ENCODE measurements at places on chromosomes 2 and 18.

DNA sequence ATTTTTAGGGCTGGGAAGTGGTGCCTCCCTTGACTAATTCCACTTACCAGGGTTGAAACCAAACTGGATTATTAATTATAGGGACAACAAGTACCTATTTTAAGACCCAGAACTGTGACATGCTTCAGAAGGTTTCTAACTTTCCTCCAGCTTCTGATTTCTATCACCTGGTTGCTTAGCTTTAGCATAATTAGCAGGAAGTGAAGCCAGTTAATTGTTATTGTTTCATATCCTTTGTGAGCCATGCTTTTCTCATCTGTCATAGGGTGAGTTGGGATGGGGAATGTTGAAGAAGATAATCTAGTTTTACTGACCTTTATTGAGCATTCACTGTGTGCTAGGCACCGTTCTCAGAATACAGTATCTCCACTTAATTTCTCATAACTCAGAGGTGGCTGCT, 3.2 kb downstream of the YPEL5 start:
- DNase-seq: peak; percentile 43

- peak; percentile 7 for DNase-seq
Observed at GRCh38 chr2:34652636-34653035, 1053.5 kb upstream of the FAM98A start.

GRCh38 chr18:76365561-76365960, 129.5 kb downstream of the ZNF516 start:
- no peak for DNase-seq

DNA sequence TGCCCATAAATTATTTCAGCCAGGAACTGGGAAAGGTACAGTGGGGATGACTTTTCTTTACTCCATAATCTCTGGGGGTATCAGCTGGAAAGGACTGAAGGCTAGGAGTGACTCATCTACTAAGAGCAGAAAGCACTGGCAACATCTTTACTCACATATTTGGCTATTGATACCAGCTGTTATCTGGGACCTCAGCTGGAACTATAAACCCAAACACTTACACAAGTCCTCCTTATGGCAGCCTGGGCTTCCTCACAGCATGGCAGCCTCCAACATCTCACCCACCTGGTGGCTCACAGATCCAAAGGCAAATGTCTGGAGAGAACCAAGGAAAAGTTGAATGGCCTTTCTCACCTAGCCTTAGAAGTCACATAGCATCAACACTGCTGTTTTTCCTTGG, 379.0 kb upstream of the RND3 start:
- DNase-seq: no peak

DNA sequence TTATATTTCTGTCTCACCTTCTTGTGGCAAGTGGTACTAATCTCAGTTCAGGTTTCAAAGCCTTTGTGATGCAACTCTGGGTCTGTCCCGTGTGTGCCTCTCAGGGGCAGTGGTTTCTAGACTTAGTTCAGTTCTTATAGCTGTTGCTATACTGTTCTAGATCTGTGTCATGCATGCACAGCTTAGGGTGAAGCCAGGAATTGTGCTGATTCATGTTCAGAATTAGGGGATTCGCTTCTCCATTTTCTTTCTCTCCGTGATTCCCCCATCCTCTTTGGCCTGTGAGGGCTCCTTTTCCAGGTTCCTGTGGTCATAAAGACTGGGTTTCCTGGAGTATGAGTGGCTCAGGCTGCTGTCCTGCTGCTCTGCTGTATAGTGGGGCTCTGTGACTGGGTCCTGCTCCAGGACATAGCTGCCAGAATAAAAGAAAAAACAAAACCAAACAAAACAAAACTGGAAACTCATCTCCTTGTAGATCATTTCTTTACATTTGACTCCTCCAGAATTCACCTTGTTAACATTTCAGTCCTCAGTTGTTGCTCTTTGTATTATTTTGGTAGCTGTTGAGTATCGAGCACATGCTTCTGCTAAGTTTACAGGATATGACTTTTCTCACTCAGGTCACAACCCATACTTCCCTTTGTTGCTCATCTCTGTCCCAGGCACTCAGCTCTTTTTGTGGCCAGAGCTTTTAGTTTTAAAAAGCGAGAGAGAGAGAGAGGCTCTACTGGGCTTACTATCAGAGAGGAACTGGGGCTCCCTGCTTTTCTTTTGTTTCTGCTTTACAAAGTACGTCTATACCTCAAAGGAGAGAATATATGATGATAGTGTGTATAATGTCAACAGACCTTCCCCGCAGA, 34.2 kb downstream of the CERS6 start:
- DNase-seq: peak; percentile 10

DNA sequence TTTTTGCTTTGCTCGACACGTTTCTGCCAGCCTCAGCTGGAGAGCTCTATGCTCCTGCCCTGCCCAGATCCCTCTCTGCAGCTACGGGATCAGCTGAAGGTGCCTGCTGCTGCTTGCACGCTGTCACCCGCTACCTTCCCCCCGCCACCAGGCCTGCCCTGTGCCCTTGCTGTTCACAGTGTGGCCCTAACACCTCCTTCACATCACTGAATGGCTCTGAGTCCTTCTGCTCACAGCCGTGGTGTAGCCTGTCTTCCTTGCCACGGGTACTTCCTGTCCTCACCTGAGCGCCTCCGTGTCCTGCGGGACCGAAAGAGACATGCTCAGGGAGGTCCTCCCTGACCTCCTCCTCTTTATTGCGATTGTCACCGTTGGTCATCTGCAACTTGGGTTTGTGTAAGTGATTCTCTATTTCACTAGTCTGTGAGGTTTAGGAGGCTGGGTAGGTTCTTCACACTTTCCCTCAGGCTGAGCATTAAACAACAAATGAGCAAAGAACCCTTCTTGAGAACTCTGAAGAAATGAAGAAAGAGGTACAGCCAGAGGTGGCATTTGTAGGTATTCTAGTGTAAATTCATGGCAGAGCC, 127.5 kb downstream of the NCK2 start:
- DNase-seq: no peak

GRCh38 chr2:129611471-129611870, 368.0 kb upstream of the RAB6C start:
- no peak for DNase-seq

DNA sequence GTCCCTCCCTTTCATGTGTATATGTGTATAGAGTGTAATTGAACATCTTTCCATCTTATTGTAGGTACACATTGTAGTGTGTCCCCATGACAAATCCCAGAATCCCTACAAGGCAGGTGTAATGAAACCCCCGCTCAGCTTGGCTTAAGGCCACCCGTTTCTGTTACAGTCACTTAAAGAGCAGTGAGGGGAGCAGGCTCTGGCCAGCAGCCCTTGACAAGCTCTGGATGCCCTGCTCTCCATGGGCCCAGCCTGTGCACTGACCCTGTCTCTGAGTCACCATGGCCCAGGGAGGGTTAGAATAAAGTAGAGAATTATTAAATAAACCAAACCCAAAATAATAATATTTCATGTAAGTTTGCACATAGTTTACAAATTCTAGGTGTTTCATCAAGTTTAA, 17.2 kb upstream of the MAL start:
- no peak for DNase-seq

GRCh38 chr2:28378679-28379584, 13.7 kb upstream of the FOSL2 start:
- DNase-seq: no peak

- DNase-seq: no peak
Observed at GRCh38 chr2:37020212-37020886, 54.0 kb upstream of the STRN start.

GRCh38 chr2:142750858-142751257, 126.6 kb upstream of the KYNU start:
- DNase-seq: no peak

DNA sequence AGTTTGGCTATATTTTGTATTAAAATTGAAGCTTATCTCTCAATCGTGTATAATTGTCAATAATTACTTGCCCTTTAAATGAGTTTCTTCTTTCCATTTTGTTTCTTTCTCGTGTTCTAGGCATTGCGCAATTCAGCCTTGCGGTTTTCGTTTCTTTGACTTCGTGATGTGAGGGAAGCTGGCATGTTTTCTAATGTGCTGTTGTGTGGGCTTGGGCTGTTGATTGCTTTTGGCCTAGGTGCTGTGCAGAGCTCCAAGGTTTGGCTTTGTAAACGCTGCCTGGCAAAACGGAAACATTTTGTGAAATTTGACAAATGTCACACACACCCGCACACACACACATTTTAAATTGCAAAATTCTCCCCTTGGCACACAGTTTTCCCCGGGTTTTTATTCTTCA, 242.6 kb upstream of the TCF4 start:
- DNase-seq: no peak

- peak; percentile 80 for DNase-seq
Observed at GRCh38 chr2:197191177-197191939, 119.2 kb downstream of the ANKRD44 start.

GRCh38 chr2:160920061-160920460, 240.2 kb upstream of the TANK start:
- DNase-seq: no peak

DNA sequence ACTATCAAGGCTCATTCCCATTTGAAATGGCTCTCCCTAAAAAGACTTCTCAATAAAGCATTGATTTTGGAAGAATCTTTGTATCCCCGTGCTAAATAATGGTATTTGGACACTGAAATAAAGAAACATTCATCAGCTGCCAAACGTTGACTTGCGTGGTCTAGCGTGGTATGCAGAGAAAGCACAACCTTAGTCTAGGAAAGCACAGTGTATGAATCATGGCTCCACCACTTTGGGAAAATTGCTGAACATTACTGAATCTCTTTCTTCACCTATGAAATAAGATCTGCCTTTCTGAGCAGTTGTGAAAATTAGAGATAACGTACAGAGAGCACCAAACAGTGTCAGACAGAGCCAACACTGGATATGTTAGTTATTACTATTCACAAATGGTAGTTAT, 353.9 kb downstream of the SS18 start:
- no peak for DNase-seq

- no peak for DNase-seq
Observed at GRCh38 chr18:60267391-60268058, 105.0 kb downstream of the MC4R start.

- peak; percentile 47 for DNase-seq
Observed at GRCh38 chr2:134218414-134218813, 35.5 kb upstream of the MGAT5 start.

DNA sequence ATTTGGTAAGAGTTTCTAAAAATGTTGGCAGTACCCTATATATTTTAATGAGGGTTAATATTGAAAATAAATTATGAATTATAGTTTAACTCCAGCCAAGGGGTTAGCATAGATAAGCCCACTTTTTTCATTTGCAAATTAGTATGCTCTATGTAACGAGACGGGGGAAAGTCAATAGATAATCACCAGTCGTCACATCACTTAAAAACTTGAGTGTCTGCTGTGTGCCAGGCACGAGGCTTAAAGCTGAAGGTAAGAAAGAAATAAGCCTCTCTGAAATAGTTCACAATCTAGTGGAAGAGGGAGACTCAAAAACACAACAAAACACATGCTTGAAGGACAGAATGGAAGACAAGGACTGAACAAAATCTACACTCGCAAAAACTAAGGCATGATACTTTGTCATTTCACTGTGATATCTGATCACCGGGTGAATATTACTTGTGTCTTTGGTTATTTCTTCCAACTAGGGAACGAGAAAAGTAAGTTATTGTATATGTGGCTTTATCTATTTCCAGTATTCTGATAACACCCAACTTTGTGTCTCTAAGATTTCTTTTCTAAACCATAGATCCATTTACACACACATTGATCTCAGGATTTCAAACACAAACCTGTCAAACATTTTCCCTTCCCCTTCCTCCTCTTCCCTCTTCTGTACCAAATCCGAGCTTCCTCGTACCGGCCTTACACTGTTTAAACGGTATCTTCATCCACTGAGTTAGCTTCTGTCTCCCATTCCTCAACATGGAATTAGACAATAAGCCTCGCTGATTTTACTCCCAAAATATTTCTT, 199.1 kb downstream of the PIEZO2 start:
- peak; percentile 54 for DNase-seq

DNA sequence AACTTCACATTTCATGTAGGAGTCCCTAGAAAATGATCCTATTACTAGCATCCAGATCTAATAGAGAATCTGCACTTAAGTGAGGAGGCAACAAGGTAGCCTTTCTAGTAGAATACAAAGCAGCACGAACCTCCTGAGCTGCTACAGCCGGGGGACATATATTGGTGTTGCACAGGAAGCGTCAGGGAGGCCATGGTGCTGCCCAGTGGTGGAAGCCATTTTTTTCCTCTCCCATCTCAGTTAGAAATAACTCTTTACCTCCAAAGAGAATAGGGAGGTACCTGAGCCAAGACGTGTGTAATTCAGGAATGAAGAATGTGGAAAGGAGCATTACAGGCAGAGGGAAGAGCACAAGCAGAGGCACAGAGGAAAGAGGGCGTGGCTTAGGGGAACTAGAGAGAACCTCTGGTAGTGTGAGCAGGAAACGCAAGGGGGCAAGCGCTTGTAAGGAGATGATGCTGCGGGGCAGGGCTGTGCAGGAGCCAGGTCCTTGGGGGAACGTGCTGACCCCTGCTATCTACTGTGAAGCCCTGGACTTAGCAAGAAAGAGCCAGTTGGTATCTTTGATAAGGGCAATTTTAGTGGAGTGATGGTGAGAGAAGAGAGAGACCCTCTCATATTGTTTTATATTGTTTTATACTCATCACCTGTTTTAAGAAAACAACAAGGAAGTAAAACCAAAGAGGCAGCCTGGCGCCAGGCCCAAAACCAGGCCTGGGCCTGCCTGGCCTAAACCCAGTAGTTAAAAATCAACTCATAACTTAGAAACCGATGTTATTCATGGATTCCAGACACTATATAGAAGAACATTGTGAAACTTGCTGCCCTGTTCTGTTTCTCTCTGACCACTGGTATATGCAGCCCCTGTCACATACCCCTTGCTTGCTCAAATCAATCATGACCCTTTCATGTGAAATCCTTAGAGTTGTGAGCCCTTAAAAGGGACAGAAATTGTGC, 50.0 kb upstream of the TTC39C start:
- DNase-seq: peak; percentile 18

GRCh38 chr2:195121341-195121740, 535.7 kb upstream of the SLC39A10 start:
- DNase-seq: no peak

GRCh38 chr18:58865033-58865590, 435 bp downstream of the ZNF532 start:
- no peak for DNase-seq

GRCh38 chr2:78417355-78417754, 608.1 kb upstream of the REG3G start:
- no peak for DNase-seq

GRCh38 chr2:73451263-73451972, 65.8 kb downstream of the ALMS1 start:
- peak; percentile 17 for DNase-seq

Measured in NAMALWA (cell line).